ENCODE measurements at places on chromosomes 1 and 21.

- DNase-seq, result no peak
Observed at GRCh38 chr1:18734001-18734400, 103.4 kb downstream of the PAX7 start.

DNA sequence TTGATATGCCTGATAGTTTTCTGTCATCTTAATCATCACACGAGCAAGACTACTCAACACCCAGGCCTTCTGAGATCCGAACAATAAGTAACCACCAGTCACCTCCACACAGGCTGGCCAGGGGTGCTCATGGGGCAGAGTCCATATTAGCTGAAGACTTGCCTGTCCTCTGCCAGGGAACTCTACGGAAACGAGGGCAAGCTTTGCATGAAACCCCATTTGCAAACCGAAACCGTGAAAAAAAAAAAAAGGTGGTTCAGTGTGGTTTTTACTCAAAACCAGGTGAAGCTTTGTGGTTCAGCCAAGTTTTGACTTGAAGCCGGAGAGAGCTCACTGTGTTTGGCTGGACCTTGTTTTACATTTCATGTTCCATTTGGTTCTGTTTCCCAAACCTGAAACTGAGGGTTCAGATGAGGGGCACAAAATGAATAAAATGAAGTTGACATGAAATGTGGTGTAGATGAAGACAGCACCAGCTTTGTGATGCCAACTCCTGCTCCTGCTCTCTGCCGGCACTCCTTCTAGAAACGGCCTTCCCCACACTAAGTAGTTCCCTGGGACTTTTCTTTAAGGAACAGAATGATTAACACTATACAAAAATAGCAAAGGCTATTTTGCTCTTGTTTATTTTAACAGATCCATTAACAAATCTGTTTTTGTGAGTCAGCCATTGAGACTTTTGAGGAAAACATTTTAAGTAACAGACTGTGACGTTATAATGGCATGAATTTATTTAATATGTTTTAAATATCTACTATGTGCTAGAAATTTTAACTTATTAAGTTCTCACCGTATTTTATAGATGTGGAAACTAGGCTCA is 74.7 kb downstream of the RUNX1 start:
- no peak for DNase-seq

DNA sequence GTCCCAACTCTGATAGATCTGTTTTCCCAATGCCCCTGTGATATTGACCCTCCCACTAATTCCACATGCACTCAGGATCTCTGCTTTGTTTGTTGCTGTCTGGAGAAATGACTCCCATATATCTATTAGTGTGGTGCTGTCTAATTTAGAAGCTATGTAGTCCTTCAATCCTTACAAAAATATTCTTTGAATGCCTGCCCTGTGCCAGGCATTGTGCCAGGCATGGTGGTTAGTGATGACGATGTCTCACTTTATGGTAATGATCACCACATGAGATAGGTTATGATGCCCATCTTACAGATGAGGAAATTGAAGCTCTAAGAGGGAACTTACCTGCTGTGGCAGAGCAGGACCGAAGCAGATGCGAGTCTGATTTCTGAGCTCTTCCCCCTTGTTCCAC is 12.9 kb downstream of the MYOG start:
- DNase-seq, result no peak

DNA sequence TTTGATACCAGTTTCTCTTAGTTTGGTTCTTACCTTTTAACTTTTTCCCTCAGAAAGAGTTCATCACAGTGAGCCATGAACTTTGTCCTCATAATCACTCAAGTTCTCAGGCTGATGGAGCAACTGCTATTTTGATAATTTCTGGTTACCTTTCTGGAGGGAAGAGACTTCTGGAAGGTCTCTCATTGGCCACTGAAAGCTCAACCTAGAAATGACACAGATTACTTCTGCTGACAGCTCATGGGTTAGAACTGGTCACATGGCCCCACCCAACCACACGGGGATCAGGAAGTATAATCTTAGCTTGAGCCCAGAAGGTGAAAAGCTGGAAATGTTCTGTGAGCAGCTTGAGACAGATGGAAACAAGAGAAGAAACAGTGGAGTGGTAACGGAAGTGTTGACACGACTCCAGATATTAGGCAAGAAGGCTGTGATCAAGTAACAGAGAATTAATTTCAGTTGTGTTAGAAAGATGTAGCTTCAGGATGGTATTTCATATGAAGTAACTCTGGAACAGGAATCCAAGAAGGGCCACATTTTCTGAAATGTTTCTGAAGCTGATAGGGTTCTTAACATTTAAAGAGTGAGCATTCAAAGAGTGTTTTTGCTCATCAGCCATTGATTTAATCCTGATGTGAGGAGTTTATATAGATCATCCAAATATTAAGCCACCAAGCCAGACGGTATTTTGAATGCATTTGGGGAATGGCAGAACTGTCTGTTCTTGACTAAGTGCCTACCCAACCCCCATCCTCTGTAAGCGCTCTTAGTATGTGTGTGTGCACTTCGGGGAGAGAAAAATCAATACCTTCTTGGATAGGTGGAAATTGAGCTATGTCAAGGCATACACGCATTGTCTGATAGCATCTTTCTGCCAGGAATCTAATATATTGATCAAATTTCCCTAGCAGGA is 21.9 kb upstream of the XPR1 start:
- DNase-seq, result no peak

- no peak for DNase-seq
Observed at GRCh38 chr1:208431721-208432120, 187.5 kb upstream of the PLXNA2 start.

DNA sequence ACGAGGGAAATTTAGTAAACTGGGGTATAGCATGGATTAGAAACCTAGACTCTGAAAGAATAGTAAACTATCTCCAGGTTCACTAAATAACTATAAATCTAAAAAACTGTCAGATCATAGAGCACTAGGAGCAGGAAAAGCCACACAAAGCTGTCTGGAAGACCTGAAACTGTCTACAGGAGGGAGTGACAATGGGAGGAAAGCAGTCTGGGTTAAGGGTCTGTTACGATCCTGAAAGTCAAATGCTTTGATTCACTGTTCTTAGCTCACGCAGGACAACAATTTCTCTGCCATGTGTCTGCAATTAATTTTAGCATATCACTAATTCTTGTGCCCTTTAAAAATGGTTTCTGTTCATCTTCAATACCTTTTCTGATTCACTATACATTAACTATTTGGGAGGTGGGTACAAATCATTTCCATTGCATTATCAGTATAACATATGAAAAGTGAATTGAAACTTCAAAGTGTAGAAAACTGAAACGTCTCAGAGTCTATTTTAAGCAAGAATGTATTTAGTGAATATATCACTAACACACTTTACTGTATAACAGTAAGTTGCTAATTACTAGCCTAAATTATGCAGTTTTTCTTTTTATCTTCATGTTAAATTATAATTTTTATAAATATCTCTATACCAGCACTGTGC is 18.4 kb downstream of the CEP170 start:
- no peak for DNase-seq
